ENCODE measurements at places on chromosomes 1 and 21.

DNA sequence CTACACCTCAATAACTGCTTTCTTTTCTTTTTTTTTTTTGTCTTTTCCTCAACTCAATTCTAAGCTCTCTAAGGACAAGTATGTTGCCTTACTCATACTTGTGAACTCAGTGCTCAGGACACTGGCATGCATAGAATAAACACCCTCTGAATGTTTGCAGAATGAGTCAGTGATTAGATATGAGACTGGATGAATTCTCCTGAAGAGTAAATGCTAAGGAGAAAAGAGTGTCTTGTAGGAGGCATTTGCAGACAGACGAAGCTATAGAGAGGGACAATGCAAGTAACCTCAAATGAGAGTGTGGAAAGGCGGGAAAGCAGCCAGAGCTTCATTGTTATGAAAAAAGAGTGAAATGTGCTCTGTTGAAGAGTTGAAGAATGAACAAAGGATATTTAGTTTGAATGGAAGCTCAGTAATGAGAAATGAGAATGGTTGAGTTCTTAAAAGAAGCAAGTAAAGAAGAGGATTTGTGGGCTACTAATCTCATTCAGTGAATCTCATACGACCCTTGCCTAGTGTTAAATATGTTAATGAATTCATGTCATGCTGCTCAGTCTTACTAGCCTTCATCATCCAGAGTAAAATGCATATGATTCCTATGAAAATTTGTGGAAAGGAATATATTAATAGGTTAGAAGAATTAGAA is 166.1 kb upstream of the DPYD start:
- H3K36me3 ChIP-seq = peaks cover 2% of the 10 kb centered on the region
- H3K4me1 ChIP-seq = peaks cover 10% of the 10 kb centered on the region
- H3K27me3 ChIP-seq = no peaks in the 10 kb centered on the region
- peak overlapping the region; percentile 65 for H3K27ac ChIP-seq
- no peak for DNase-seq

DNA sequence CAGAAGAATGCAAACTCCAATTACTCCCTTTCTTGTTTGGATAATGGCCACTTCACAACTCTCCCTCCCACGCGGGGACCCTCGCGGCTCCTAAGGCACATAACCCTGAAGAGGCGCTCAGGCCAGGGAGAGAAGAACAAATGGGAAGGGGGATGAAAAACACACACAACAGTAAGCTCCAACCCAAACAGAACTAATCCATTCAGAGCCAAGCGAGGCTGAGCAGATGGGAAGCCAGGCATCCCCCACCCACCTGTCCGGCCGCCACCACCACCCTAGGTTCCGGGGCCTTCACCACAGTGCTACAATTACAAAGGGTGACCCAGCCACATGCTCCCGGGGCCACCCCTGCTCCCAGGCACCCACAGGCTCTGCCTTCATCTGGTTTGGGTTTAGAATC is 101.5 kb downstream of the MRPL37 start:
- no peak for DNase-seq
- H3K27ac ChIP-seq = peak overlapping the region; percentile 82
- no peak overlapping the region for H3K4me3 ChIP-seq
- H3K4me1 ChIP-seq = peaks cover 50% of the 10 kb centered on the region

DNA sequence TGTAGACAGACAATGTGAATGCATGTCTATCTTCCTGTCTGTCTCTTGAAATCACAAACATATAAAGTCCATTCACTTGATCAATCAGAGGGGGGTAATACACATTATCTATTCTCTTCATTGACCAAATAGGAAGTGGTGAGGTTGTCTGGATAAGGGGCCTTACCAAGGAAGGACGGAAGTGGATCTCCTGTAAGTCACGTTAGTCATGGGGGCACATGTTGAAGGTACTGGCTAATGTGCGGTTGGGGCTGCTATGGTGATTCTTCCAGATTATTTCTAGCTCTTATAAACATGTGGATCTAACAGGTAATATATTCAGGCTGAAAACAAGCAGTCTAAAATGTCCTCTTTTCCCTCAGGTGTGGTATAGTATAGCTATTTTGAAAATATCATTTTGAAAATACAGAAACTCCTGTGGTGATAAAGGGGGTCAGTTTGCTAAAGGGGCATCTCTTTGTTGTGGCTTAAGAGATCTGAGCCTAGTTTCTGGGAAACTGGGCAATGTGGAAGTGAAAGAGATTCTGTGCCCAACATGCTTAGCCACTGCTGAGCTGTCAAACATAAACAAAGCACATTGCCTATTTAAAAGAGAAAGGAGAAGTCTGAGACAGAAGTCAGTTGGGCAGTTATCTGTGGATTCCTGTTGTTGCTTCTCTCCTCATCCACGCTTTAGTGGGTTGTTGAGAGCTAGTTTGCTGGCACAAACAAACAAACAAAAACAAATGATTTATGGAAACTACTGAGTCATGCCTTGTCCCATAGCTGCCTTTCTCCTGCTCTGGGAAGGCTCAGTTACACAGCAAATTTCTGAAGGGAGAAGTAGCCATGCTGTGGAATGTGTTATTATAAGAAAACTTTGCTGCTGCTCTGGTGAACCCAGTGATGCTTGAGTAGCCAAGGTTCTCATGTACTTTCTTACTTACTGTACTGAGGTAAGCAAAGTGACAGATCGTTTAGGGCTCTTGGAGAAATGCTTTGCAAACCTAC is 166.9 kb downstream of the HLX start:
- no peak for DNase-seq
- no peak overlapping the region for H3K4me3 ChIP-seq
- no peaks in the 10 kb centered on the region for H3K4me1 ChIP-seq

- H3K4me1 ChIP-seq = peaks cover 4% of the 10 kb centered on the region
- no peak overlapping the region for H3K27ac ChIP-seq
- no peak overlapping the region for H3K4me3 ChIP-seq
- no peaks in the 10 kb centered on the region for H3K27me3 ChIP-seq
- H3K36me3 ChIP-seq = peaks cover 13% of the 10 kb centered on the region
These were observed 32.3 kb downstream of the ERRFI1 start for GRCh38 chr1:7993593-7994479.

GRCh38 chr21:14762327-14762726 is 216.2 kb upstream of the SAMSN1 start:
- no peaks in the 10 kb centered on the region for H3K36me3 ChIP-seq
- no peaks in the 10 kb centered on the region for H3K4me1 ChIP-seq
- no peak overlapping the region for H3K27ac ChIP-seq
- no peaks in the 10 kb centered on the region for H3K27me3 ChIP-seq
- no peak overlapping the region for H3K4me3 ChIP-seq

DNA sequence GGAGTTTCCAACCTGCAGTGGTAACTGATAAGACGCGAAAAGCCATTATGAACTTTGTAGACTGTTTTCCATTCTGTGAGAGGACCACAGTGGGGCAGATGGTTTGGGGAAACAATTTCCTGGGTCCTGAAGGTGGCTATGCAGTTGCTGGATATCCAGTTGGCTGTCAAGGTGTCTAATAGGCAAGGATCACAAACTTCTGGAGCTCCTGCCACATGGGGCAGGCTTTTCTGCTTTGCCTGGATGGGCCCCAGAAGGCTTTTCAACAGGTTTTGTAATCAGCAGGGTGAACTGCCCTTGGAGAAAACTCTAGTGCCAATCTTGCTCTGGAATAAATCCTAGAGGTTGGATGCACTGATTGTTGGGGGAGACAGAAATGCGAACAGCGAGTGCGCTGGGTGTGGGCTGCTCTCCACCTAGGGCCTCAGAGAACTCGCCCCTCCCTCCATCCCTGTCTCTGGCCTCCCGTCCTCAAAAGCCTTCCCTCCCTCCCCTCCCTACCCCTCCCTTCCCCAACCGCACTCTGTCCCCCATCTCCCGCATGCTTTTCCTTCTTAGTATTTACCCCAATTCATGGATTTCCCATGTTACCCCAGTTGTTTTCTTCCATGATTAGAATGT is 210.3 kb upstream of the USP24 start:
- no peaks in the 10 kb centered on the region for H3K36me3 ChIP-seq
- DNase-seq = no peak
- no peaks in the 10 kb centered on the region for H3K27me3 ChIP-seq
- H3K4me3 ChIP-seq = no peak overlapping the region
- no peak overlapping the region for H3K27ac ChIP-seq

DNA sequence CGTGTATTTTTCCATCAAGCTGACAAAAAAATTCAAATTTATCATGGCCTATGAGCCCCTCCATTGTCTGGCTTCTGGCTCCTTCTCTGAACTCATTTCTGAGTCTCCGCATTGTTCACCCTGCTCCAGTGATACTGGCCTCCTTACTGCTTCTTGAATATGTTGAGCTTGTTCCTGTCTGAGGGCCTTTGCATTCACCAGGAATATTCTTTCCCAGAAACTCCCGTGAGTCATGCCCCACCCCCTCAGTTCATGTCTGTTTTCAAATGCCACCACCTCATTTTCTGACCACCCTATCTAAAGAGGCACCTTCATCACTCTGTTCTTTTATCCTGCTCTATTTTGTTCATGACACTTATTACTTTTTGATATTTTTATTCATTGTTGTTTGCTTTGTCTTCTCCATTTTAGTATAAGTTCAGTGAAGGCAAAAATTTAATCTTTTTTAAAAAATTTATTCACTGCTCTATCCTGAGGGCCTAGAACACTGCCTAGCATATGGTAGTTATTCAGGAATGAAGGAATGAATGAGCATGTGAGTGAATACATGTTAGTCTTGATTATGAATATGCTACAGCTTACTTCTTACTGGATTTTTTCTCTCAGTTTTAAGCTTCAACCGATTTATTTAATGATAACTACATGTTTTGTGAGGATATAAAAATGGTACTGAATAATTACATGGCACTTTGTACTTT is 140.4 kb upstream of the C1orf105 start:
- no peaks in the 10 kb centered on the region for H3K27me3 ChIP-seq
- no peak for DNase-seq
- no peak overlapping the region for H3K27ac ChIP-seq
- H3K36me3 ChIP-seq = no peaks in the 10 kb centered on the region
- H3K4me3 ChIP-seq = no peak overlapping the region

- peak overlapping the region; percentile 77 for H3K27ac ChIP-seq
- no peak for DNase-seq
- peaks cover 2% of the 10 kb centered on the region for H3K27me3 ChIP-seq
- H3K4me1 ChIP-seq = peaks cover 54% of the 10 kb centered on the region
These were observed 4.3 kb downstream of the S100A10 start for GRCh38 chr1:151989211-151989862.

DNA sequence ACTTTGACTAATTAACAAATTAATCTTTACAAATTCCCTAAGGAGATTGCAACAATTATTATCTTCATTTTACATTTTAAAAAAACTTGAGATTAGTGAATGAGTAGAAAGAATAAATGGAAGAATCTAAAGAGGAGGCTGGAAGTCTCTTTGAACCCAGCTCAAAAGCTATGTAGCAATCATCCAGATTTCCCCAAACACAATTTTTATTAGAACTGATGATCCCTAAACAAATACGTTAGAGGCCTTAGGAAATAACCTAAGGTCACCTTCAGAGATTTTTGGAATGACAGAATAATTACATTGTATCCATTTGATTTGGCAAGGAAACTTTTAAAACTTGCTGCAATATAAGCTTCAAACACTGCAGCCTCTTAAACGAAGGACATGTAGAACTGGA is 242.4 kb upstream of the LYPLAL1 start:
- H3K27me3 ChIP-seq = peaks cover 4% of the 10 kb centered on the region
- H3K4me3 ChIP-seq = no peak overlapping the region
- H3K27ac ChIP-seq = no peak overlapping the region

DNA sequence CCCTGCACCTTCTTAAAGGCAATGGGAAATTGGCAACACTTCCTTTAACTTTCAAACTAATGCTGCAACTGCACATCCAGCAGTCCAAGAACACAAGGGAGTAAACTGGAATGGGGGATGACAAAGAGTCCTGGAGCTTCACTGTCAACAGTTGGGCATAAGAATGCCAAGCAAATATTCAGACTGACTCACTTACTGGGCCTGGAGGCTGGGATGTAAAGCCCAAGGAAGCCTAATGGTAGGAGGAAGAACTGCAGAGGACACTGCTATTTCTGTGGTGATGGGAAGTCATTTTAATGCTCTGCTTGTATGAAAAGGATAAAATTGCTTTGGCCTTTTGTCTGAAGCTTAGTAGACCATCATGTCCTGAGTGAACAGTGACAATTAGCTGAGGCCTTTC is 15.7 kb upstream of the DMRTA2 start:
- peaks cover 4% of the 10 kb centered on the region for H3K36me3 ChIP-seq
- DNase-seq = no peak

DNA sequence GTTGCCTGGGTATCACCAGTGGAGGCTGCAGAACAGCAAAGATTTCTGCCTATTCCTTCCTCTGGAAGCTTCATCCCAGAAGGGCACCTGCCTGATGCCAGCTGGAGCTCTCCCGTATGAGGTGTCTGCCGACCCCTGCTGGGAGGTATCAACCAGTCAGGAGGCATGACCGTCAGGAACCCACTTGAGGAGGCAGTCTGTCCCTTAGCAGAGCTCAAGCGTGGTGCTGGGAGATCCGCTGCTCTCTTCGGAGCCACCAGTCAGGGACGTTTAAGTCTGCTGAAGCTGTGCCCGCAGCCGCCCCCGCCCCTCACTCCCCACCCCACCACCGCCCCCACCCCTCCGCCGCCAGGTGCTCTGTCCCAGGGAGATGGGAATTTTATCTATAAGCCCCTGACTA is 23.1 kb upstream of the HFM1 start:
- no peak overlapping the region for H3K27ac ChIP-seq
- peak overlapping the region; percentile 70 for H3K4me3 ChIP-seq
- H3K36me3 ChIP-seq = no peaks in the 10 kb centered on the region

- H3K4me1 ChIP-seq = peaks cover 20% of the 10 kb centered on the region
- H3K27me3 ChIP-seq = peaks cover 64% of the 10 kb centered on the region
- H3K4me3 ChIP-seq = peak overlapping the region; percentile 74
- peak; percentile 49 for DNase-seq
These were observed 4.9 kb upstream of the SLC44A5 start for GRCh38 chr1:75615613-75616435.

- H3K27ac ChIP-seq = no peak overlapping the region
- H3K4me1 ChIP-seq = no peaks in the 10 kb centered on the region
- H3K27me3 ChIP-seq = peaks cover 3% of the 10 kb centered on the region
- no peaks in the 10 kb centered on the region for H3K36me3 ChIP-seq
These were observed 193.3 kb downstream of the AJAP1 start for GRCh38 chr1:4847711-4848110.

GRCh38 chr1:207454046-207454964 is at the start of gene CR2:
TSS of gene CR2 (plus strand) at chr1:207454328. CDS start at chr1:207454419, 91 bp downstream.
- no peak within 1 kb of the TSS for H3K27ac ChIP-seq
- no peaks in the 10 kb centered on the region for H3K4me1 ChIP-seq
- peaks cover 40% of the 10 kb centered on the region for H3K27me3 ChIP-seq
- no peaks in the 10 kb centered on the region for H3K36me3 ChIP-seq
- DNase-seq = peak; percentile 66
- H3K4me3 ChIP-seq = peak within 1 kb of the TSS; percentile 64

DNA sequence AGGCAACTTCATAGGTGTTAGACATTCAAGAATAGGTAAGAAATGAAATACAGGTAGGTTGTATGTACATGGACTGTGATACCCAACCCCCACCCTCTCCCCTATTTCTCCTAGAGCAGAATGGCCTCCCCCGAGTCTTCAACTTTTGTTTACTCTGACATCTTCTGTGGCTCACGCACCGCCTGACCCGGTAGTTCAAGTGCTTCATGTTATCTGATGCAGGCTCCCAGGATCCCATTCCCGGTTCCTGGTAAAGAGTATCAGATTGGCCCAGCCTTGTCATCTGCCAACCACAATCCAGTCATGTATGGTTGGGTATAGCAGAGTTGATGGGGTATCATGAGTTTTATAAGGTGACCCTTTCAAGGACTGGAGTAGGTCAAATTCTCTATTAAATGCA is 9.1 kb downstream of the GNAI3 start:
- peaks cover 3% of the 10 kb centered on the region for H3K36me3 ChIP-seq
- no peak for DNase-seq
- H3K27me3 ChIP-seq = no peaks in the 10 kb centered on the region
- no peak overlapping the region for H3K27ac ChIP-seq
- no peak overlapping the region for H3K4me3 ChIP-seq

All from progenitor cell of endocrine pancreas (in vitro differentiated cells).